ENCODE measurements at places on chromosomes 16 and 17.

- DNase-seq, result no peak
Measured at GRCh38 chr17:58331815-58332777, 3.5 kb upstream of the TSPOAP1 start.

DNA sequence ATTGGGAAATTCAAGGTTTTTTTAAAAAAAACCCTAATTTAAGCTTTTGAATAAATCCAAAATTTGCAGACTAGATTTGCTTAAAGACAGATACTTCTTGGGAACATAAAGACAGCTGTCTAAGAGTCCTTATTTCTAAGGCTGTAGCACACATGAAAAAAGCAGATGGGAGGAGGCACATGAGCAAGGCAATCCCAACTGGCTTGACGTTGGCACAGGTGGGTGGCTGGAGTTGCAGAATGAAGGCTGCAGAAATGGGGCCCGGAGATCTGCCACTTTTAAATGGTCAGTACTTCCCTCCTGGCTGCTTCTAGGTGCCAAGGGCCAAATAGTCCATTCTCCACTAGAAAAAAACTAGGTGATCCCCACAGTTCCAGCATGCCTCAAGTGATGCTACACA lies 4.4 kb downstream of the KIAA0753 start:
- DNase-seq, result no peak

- DNase-seq, result no peak
Measured at GRCh38 chr17:42097691-42098631, at the start of gene ZNF385C. TSS of gene ZNF385C (minus strand) at chr17:42098473. CDS start at chr17:42063056, 35,417 bp downstream.

DNA sequence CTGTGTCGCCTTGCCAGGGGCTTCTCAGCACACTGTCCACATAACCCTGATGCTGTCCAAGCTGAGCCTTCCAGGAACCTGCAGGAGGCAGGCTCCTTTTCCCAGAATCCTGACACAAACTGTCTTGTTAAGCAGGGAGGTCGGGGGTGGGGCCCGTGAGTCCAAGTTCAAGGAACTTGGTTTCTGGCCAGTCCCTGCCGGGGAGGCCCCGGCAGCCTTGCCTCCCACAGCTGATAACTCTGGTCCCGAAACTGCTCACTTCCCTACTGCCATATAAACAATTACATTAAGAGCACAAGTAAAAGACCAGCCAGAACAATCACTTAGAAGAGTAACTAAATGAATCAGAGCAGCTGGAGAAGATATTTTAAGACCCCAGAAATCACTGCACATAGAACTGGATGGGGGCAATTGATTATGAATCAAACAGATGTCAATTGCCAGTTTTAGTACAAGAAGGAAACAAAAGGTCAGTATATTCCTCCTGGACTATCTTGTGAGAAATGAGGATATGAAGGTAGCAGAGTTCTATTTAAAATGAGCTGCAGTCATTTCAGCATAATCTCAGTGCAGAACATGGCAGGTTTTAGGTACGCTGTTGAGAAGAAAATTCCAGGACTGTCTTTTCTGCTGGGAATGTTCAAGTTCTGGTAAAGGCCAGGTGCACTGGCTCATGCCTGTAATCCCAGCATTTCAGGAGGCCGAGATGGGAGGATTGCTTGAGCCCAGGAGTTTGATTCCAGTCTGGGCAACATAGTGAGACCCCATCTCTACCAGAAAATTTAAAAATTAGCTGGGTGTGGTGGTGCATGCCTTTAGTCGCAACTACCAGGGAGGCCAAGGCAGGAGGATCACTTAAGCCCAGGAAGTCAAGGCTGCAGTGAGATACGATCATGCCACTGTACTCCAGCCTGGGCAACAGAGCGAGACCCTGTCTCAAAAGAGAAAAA lies 169.8 kb downstream of the PITPNC1 start:
- DNase-seq, result peak; percentile 12

DNA sequence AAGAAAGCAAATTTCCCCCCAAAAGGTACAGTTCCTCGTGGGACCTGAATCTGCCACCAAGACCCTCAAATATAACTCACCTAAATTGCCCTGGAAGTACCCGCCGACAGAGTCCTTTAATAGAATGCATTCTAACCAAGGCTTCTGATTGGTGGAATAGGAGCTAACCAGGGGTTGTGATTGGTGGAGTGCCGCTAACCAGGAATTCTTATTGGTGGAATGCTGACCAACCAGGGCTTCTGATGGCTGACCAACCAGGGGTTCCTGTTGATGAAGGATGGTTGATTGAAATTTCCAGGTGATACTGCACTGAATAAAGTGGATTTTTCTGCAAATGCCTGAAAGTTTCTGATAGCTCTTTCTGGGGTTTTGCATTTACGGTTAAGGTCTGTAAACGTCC lies 6.5 kb downstream of the TFAP4 start:
- peak; percentile 18 for DNase-seq

GRCh38 chr16:6362321-6362720 lies 970.3 kb upstream of the RBFOX1 start:
- DNase-seq, result no peak

- no peak for DNase-seq
Measured at GRCh38 chr16:83245061-83245460, 562.7 kb upstream of the HSBP1 start.
